ENCODE measurements at places on chromosomes 2 and 18.

DNA sequence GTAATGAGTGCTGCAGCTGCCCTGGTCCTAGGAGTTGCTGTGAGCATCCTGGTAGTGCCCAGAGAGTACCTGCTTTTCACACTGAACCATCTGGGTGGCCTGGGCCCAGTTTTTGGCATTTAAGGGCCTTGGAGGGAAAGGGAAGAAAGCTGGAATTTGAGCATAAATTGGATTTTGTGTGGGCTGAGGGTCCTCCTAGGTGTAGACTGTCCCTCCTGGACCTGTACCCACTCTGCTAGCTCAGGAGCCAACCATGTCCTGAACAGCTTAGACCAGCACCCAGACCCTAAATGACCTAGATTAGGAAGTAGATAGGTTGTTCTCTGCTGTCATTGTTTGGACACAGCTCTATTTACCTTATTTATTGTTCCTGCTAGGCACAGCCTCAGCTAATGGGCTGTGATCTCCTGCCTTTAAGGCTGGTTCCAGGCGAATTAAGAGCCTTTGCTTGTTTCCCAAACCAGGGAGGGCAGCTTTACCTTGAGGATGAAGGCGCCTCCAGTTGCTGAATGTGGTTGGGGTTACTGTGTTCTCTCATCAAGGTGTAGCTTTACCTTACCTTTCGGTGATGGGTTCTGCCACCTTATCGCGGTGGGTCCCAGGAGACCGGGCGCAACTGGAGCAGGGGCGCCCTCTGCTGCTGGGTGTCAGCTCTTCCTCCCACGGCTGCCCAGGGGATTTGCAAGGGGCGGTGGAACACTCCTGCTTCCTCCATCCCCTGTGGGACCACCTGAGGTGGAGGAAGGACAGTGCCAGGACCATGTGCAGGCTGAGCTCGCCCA is 34.4 kb downstream of the ITGA6 start:
- DNase-seq = peak; percentile 89

DNA sequence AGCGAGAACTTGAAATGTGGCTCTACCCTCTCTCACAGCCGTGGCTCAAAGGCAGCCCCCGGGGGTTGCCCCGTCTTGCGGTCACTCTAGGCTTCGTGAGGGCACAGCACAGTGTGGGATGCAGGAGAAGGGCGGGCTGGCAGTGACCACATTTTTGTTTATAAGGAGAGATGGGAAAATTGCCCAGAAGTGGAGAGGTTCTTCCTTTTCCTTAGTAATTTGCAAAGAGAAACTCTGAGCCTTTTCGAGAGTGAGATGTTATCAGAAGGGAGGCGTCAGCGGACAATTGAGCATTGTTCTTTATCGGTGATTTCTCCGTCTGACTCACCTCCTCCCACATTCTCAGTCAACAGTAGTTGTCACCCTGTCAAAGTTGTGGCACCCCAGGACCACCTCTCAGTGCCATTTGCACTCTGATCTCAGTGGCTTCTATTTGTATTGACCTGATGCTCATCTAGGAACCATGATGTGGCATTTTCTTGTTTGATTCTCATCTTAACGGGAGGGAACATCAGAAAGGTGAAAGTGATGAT is 89.6 kb downstream of the ACAA2 start:
- peak; percentile 32 for DNase-seq

DNA sequence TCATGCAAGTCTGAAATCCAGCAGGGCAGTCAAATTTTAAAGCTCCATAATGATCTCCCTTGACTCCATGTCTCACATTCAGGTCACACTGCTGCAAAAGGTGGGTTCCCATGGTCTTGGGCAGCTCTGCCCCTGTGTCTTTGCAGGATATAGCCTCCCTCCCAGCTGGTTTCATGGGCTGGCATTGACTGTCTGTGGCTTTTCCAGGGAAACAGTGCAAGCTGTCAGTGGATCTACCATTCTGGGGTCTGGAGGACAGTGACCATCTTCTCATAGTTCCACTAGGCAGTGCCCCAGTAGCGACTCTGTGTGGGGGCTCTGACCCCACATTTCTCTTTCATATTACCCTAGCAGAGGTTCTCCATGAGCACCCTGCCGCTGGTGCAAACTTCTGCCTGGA is 220.6 kb upstream of the COPS8 start:
- DNase-seq = no peak

- DNase-seq = no peak
These were observed 62.5 kb downstream of the RPIA start for GRCh38 chr2:88753833-88754584.

- DNase-seq = no peak
These were observed 138.2 kb upstream of the KCTD1 start for GRCh38 chr18:26686532-26686931.

- no peak for DNase-seq
These were observed 33.2 kb downstream of the ITGAV start for GRCh38 chr2:186623084-186623483.

All from upper lobe of left lung (tissue), 6 donors.